ENCODE measurements at places on chromosomes 16 and 17. TPM values are rescaled to one million over a fixed set of nuclear protein-coding genes. Genes with fewer than 3 reads are reported as not detected.

KCNJ12 gene
- 2.3 TPM for total RNA-seq

MAPK8IP3 gene
- 63.2 TPM for total RNA-seq

KRTAP4-1 gene
- total RNA-seq, result not detected

- H3K4me3 ChIP-seq, result no peak overlapping the region
- no peak overlapping the region for H3K27ac ChIP-seq
- no peak for DNase-seq
- H3K27me3 ChIP-seq, result no peaks in the 10 kb centered on the region
Observed at GRCh38 chr16:54480429-54480828, 193.8 kb upstream of the IRX3 start.

GRCh38 chr16:8530752-8531384, 59.4 kb downstream of the TMEM114 start:
- H3K4me3 ChIP-seq, result no peak overlapping the region
- H3K27ac ChIP-seq, result no peak overlapping the region
- H3K4me1 ChIP-seq, result no peaks in the 10 kb centered on the region

GRCh38 chr16:1580956-1581355, 30.9 kb downstream of the IFT140 start:
- H3K4me3 ChIP-seq, result no peak overlapping the region
- H3K27me3 ChIP-seq, result no peaks in the 10 kb centered on the region
- DNase-seq, result no peak
- no peak overlapping the region for H3K27ac ChIP-seq
- no peaks in the 10 kb centered on the region for H3K4me1 ChIP-seq
- H3K36me3 ChIP-seq, result peaks cover 49% of the 10 kb centered on the region

All from WTC11 (cell line).